Iris pigment epithelial cell (primary cell): ENCODE measurements at places on chromosomes 12 and 14.

- DNase-seq: no peak
Observed at GRCh38 chr14:61733972-61734371, 28.2 kb upstream of the SNAPC1 start.

DNA sequence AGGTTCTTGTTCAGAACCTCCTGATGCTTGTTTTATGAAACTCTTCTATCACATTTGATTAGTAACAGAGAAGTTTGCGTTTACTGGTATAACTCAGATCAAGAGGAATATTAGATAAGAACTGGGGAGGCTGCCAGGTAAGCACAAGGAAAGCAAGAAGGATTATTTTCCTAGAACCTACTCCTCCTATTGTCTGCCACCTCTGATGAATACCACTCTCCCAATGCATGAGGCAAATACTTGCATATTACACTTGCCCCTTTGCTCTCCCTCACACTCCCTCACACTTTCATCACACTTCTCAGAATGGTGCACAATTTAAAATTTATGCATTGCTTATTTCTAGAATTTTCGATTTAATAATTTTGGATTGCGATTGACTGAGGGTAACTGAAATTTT, 43.6 kb downstream of the LIN7A start:
- DNase-seq: no peak

DNA sequence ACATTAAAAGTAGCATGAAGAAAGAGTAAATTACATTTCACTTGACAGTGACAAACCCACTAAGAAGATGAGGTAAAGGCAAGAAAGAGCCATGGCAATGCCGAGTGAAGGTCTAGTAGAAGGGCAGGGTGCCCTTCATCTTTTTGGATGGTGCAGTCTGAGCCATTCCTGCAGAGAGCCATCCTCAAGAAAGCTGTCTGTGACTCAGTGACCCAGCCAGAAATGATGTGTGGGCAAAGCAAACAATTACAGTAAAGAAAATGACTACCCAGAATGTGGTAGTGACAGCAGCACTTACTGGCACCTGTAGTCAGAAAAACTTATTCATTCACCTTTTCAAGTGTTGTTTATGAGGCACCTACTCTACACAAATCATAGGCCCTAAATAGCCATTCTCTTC, 281.7 kb downstream of the DUSP6 start:
- no peak for DNase-seq

DNA sequence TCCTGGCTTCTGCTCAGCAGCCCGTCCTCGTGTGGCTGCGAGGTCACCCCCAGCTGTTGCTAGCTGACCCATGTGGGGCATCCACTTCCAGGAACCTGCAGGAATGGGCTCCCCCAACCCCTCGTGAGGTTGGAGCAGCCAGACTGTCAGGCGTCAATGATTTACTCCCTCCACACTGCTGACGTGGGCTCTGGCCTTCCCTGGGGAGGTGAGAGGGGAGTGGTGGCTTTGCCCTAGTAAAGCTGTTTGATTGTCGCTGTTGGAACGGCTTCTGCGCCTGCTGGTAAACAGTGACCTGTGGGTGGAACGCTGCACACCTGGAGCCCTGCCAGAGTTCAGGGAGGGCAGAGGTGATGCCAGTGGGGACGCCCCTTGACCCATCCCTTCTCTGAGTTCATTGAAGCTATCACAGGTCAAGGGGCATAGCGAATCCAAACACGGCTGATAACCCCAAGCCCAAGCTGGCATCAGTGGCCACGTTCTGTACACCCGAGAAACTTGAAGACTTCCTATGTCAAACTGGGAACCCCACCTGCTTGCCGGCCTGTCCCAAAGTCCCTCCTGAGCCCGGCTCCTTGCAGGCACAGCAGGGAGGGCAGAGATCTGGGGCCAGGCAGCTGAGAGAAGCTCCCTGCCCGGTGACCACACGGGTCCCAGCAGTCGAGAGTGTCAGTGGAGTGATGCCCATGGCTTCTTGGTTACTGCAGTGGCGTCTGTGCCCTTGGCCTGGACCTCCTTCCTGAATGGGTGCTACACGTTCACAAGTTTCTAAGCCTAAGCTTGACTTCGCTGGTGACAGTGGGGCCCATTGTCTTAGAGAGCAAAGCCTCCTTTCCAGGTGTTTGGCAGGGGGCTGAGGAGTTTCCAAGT, 2.7 kb downstream of the ASPG start:
- DNase-seq: no peak
